ENCODE measurements at places on chromosomes 5 and 9.

DNA sequence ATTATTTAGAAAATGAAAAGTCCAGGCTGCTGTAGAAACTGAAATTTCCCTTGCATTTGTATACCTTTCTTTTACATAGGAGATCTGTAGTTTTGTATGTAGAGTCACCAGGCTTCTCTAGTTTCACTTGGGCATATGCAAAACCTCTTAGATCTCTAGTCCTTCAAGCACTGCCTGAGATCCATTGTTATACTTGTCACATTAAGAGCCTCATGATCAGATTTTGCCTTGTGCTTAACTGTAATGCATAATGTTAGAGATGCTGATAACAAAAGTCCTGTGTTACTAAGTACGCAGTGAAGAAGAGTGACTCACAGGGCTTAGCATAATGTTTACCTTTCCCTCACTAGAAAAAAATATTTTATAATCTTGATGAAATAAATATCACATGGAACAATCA, 250.2 kb downstream of the CYLC2 start:
- no peak for DNase-seq

DNA sequence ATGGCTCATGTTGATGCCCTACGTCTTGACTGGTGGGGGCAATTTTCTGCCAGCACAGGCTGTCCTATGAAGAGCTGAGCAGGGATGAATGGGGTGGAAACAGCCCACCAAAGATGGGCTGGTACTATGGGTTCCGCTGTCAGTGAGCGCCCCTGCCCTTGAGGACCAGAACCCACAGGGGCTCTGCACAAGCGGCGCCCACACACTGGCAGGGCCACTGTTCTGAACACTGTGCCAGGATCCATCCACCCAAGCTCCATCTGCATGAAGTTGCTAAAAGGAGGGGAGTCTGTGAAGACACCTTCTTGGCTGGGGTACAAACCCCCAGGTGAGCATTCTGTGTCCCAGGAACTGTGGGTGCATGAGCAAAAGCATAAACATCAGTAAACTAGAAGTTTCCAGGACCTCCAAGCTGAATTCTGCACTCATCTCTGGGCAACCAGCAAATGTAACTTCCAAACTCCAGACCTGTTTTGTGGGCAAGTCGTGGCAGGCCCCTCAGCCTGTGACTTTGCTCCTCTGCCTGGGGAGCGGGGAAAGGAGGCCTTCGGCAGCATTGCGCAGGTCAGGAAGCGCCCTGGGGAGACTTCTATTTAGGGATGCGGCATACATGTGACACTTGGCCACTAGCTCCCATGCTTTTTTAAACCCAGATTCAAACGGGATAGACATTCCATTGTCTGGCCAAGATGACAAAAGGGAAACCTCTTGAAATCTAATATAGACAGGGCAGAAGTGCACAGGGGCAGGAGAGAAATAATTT, 48.9 kb downstream of the PTPN3 start:
- DNase-seq, result no peak

DNA sequence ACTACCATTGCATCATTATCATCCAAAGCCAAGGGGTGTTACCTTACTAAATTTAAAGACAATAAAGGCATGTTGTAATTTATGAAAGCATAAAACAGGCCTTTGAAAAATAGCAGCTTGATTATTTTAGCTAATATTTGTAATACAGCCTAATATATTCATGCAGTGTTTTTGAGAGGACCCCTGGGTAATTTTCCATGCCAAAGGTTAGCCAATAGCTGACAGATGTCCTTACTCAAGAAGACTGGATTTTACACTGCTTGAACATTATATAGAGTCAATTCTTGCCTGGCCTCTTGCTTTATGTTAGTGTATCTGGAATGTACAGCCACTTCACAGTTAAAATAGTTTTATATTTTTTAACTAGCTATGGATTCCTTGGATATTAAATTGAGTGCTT, 337.8 kb upstream of the PAPPA start:
- no peak for DNase-seq

DNA sequence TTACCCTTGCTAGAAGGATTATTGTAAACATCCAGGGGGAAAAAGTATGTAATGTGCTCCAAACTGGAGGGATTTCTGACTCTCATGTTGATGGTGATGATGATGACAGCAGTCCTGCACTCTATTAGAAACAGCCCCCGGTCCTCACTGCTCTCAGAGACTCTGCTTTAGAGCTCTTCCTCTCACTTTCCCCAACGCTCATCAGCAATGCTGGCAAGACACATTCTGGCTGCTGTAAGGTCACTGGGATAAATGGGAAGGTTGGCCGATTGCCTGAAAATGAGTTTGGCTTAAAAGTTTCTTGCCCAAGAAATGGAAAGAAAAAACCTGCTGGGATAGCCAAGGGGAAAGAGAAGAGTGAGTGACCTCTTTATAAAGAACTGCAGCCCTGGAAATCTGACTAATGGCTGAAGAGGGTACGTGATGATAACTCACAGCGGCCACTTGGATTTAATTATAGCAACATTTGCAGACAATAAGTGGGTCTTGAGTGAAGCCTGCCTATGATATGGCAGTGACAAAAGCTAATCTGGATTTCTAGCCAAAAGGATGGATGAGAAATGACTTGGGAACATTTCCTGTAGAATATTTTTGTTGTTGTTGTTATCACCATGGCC, 235.8 kb downstream of the TMEM38B start:
- DNase-seq, result no peak

DNA sequence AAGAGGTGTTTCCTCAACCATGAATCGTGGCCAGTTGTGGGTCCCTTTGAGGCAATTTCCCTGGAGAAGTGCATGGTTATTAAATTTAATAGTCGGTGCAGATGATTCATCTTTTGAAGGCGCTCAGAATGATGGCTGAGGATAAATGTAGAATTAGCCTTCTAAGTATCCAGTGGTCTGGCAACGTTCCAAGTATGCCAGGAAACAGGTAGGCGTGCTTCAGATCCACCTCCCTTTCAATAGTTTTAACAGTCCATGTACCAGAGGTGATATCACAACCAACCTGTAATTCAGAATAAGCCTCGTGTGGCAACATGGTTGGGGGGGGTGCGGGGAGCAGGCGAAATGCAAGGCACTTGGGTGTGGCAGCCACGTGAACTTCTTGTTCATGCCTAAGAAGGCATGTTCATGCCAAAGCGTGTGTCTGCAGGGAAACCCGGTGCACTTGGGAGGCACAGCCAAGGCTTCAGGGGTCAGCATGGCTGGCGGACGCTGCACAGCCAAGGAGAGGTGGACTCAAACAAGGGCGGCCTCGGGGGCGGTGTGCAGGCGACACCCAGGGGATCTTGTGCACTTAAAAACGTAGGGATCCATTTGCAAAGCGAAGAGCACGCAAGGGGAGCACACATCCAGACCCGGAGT, 5.2 kb upstream of the NKD2 start:
- DNase-seq, result peak; percentile 88

- DNase-seq, result no peak
Observed at GRCh38 chr9:99326112-99326916, 104.2 kb downstream of the SEC61B start.

All from NCI-H2081 (cell line).